ENCODE measurements at places on chromosomes 6 and 20.

- DNase-seq = no peak
Measured at GRCh38 chr6:137882225-137882961, 15.3 kb downstream of the TNFAIP3 start.

- no peak for DNase-seq
Measured at GRCh38 chr6:69719602-69720193, 77.1 kb downstream of the LMBRD1 start.

DNA sequence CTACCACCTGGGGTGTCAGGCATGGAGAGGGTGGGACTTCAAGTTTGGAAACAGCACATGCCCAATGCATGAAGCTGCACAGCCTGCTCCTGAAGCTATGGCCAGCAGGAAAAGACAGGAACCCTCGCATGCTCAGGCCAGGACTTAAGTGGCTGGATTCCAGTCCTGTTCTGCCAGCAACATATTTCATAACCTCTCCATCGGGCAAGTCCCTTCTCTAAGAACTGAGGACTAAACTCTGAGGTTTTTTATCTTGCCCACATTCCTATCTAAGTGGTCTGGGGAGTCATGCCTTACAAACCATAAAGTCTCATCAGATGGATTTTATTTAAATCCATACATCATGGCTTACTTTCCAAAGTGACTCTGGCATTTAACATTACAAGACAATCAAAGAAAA lies 27.5 kb upstream of the AGPAT4 start:
- DNase-seq = no peak

DNA sequence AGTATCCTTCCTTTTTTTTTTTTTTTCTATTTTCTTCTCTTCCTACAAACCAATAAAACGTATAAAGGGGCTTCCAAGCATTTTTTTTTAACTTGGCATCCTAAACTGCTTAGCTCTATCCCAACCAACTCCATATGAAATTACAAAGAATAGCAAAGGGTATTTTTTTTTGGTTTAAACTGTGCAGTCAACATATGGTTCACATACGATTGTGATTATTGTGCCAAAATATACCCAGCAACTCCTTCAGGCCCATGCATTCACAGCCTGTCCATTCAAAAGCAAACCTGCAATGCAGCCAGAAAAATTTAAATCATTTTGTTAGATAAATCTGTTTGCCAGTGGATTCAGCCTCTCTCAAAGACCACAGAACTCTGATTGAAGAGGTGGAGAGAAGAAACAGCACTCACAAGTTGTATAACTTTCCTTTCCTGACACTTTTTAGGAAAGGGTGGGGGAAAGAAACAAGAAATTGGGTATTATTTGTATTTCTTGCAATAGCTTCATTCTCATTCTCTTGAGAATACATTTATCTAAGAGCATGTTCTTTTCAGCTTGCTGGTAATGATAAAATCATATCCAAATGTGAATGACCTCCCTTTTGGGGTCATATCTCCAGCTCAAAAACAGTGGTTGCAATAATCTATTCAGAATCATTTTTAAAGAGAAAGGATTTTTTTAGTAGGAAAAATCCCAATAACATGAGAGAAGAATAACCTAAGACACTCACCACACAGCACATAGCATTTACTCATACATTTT lies 701.3 kb upstream of the CHD6 start:
- DNase-seq = no peak

DNA sequence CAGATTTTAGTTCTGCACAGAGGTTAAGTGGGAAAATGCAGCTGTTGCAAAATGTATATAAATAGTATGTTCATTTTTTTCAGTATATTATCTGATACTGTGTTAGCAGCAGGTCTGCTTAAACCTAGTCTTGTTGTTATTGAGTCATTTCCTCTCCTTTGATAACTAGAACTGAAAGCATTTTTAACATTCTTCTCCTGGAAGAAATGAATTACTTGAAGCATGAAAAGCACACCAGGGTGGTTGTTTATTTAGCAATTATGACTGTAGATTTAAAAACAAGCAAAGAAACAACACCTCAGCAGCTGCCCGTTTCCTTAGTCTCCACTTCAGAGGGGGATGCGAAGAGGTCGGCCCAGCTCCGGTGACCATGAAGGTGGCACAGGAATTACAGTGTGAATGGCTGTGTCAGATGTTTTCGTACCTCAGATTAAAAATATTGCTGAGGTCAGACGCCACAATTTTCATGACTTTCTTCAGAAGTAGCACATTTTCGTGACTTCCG lies 53.5 kb downstream of the GOPC start:
- DNase-seq = no peak

GRCh38 chr6:156113631-156114030 lies 658.0 kb upstream of the NOX3 start:
- DNase-seq = no peak

DNA sequence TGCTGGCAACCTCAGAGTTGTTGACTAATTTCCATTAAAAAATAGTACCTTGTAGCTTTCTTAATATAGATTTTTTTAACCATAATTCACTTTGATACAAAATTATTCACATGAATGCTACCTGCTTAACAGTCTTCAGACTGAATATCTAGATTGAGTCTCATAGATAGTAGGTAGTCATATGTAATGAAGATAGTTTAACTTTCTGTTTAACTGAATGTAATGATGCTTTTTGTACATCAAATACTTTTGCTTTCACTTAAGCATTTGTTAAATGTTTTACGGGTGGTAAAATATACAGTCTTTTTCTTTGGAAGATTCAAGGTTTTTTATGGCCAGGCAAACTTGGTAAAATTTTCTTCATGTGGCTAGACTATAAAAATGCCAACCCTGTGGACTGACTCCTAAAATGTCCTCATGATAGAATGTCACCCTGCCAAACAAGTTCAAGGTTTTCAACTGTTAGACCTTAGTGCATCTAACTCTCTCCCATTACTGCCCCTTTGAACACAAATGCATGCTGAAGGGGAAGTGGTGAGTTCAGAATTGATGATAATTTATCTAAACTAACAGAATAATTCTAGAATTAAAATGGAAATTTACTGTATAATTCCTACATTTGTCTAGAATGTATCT lies 16.4 kb downstream of the TBPL1 start:
- DNase-seq = no peak

DNA sequence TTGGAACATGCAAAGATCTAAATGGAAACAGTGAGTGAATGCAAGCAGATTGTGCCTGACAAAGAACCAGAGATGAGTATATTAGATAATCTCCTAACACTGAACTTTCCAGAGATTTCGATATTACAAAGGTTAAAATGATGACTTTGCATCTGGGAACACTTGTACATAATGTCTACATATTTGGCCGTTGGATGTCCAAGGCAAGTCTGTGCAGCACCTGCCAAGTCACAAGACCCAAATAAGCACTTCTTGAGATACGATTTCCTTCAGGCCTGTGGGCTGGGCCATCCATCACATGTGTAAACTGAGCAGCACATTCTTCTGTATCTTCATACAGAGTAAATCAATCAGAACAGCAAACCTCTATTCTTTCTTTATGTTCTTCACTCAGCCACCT lies 32.5 kb upstream of the SMLR1 start:
- no peak for DNase-seq

DNA sequence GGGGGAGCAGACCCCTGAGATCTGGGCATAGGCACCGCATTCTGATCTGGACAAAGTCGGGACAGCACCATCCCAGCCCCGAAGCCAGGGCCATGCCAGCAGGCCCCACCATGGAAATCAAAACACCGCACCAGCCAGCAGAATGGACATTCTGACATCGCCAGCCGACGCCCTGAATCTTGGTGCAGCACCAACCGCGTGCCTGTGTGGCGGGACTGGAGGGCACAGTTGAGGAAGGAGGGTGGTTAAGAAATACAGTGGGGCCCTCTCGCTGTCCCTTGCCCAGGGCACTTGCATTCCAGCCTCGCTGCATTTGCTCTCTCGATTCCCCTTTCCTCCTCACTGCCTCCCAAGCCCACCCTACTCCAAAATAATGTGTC lies 2.0 kb downstream of the NNAT start:
- no peak for DNase-seq

DNA sequence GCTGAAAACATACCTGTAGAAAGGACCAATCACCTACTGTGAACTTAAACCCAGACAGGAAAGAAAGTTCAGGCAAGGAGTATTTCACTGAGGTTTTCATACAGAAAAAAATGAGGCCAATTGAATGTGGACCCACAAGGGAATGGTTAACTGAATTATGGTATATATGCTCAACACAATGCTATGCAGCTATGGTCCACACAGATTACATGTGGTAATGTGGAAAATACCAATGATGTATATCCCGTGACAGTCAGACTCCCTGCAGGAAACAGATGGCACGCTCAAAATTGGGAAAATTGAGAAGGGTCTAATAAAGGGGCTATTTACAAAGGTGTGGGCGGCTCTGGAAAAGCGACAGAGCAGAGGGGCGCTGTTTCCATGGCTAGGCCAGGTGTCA lies 47.1 kb upstream of the PIM1 start:
- no peak for DNase-seq

DNA sequence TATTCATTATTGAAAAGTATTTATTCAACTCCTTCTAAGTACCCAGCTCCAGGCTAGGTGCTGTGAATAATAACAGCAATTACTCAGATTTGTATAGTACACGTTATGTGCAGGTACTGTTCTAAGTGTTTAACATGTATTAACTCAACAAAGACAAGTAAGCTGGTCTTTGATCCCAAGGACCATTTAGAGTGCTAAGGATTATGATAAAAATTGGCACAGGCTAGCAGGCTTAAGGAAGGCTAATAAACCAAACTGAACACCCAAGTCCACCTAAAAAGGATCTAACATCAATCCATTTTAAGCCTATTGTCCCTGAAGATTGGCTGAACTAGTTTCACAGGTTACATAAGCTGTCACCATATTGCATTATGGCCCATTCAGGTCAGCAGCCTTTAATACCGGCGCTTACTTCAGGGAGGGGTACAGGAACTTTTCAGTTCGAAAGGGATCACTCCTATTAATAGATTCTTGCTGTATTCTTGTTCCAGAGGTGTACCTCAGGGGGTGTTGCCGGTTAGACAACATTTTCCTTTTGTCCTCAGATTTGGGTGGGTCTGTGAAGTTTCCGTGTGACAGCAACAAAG lies 99.0 kb upstream of the GMDS start:
- no peak for DNase-seq

GRCh38 chr20:35979544-35979943 lies 11.2 kb downstream of the CNBD2 start:
- no peak for DNase-seq

DNA sequence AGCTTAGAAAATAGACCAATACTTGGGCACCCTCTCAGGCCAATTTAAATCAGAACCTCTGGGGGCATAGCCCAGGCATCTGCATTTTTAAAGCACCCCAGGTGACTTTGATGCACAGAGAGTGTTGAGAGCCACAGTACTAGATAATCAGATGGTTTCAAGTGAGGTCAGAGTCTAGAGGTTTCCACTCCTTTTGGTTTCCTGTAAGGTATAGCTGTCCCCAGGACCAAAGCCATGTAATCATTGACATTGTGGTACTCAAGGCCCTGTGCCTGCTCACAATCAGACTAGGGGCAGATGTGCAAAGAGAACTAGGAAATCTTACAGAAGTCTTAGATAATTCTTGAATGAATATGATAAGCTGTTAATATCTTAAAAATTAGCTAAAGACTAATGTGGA lies 9.1 kb downstream of the FILIP1 start:
- no peak for DNase-seq

All from activated CD4-positive, alpha-beta T cell treated with anti-CD3 and anti-CD28 coated beads, Interleukin-2, amount 50 U/mL, for 24 hours (primary cell).